ENCODE measurements at places on chromosomes 3 and 15.
A peak's percentile ranks its signal among the peaks of the same experiment; 100 is the strongest.

DNA sequence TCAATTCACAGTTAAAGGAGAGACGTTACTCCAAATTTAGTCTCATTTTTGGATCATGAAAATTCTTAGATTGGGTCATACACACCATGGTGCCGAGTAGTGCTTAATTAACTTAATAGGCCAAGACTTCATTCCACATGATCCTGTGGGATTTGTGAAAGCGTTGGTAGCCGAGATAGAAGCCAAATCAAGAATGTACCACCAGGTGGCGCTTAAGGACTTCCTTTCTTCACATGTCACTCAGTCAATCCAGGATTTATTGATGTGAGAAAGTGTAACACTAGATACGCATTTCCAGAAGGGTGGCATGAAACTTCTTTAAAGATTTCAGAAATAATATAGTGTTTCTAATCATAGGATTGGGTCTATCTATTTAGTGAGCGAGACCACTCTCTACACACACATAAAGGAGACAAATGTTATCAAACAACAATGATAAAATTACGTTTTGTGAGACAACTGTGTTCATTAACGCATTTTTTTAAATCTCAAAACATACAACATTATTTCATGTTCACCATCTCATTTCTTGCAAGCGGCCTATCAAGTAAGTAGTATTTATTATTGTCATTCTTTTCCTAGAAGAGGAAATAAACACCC is 436.1 kb downstream of the CHL1 start:
- DNase-seq, result peak; percentile 73

GRCh38 chr3:186825294-186825821 is 17.2 kb upstream of the ADIPOQ start:
- DNase-seq, result peak; percentile 14

- peak; percentile 9 for DNase-seq
Measured at GRCh38 chr15:42919799-42920518, 619 bp downstream of the TTBK2 start.

DNA sequence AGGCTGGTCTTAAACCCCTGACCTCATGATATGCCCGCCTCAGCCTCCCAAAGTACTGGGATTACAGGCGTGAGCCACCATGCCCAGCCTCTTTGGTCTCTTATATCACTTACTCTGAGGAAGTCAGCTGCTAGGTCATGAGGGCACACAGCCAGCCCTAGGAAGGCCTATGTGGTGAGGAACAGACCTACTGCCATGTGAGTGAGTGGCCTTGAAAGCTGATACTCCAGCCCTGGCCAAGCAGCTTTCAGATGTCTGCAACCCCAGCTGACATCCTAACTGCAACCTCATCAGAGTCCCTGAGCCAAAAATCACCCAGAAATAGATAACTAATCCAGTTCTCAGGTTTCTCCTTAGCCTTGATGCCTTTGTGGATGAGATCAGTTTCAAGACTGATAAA is 224.3 kb downstream of the EDEM1 start:
- DNase-seq, result no peak

DNA sequence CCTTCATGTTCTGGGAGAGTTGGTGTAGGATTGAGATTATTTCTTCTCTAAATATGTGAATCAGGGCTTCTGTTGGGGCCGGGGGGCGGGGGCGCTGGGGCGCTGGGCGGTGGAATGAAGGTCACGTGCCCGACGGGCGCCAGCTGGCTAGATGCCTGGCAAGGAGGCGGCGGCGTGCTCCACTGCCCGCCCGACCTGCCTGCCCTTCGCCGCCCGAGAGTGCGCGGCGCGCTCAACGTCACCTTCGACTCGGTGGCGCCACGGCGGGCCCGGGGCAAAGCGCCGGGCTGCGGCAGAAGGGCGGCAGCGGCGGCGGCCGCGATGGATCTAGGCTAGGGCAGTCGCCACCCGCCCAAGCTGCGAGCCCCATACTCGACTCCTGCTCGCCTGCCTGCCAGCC is 47.0 kb upstream of the LHFPL4 start:
- no peak for DNase-seq

DNA sequence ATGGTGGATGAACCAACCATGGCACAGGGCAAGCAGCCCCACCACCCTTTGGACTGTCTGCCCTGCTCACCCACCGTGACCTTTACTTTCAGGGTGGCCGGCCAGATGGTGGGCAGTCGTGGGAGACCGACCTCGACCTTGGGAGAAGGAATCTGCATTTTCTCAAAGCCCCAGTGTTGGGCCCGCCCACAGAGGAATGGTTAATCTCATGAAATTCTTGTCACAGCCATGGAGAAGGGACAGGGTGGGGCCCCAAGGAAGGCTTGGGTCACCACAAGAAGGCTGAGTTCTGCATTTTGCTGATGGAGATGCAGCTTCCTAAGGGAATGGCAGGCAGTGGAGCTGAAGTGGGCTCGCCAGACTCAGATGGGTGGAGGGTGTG is 2.9 kb downstream of the PLXND1 start:
- DNase-seq, result no peak

DNA sequence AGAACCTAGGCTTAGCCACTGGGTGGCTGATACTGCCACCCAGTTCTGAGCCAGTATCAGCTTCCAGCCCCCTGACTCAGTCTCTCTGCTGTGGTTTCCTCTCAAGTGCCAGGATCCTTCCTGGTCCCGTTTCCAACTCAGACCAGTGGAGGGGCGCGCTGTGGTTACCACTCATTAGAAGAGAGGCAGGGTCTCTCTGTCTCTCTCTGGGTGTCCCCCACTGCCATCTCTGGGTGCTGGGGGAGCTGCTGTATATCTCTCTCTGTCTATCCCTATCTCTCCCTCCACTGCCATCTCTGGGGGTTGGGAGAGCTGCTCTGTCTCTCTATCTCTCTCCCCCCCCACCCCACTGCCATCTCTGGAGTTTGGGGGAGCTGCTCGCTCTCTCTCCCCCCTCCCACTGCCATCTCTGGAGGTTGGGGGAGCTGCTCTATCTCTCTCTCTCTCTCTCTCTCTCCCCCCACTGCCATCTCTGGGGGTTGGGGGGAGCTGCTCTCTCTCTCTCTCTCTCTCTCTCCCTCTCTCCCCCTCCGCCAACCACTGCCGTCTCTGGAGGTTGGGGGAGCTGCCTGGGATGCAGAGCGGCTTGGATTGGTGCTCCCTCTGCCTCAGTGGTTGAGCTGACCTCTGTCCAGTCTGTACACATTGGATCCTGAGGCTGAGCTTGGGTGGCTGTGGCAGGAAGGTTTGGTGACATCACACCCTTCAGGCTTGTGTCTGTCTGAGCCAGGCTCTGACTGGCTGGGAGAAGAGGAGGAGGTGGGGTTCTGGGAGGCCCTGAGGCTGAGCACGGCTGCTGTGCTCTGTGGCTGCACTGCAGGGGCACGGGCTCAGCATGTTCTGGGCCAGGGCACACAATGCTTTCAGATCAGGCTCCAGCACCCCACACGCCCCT is 98.9 kb downstream of the APBA2 start:
- DNase-seq, result peak; percentile 88

DNA sequence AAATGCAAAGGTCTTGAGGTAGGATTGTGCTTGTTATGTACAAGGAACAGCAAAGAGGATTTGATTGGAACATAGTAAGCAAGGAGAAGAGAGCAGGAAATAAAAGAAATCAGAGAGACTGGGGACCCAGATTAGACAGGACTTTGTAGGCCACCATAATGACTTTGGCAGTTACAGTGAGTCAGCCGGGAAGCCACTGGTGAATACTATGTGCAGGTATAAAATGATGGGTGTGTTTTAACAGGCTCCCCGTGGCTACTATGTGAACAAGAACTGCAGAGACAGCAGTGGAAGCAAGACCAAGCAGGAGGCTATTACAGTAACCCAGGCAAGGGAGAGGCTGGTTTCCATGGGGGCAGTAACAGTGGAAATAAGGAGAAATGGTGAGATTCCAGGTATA is 55.2 kb downstream of the NPTN start:
- DNase-seq, result no peak

GRCh38 chr15:32641517-32642059 is at the start of gene SCG5:
Gene SCG5, plus strand, starts transcription at chr15:32641710. Its CDS starts 1,883 bp downstream, at chr15:32643593.
- peak; percentile 67 for DNase-seq
